ENCODE measurements at places on chromosomes 16 and 17. TPM values are rescaled to one million over a fixed set of nuclear protein-coding genes. Genes with fewer than 3 reads are reported as not detected.

Gene GGT6
- total RNA-seq = 0.05 TPM

Gene NOMO2
- 92.1 TPM for total RNA-seq

Gene VMO1
- total RNA-seq = not detected

Gene HOXB13
- not detected for total RNA-seq

Gene LITAFD
- total RNA-seq = not detected

Gene CPNE7
- total RNA-seq = 45.5 TPM
